CD4-positive, alpha-beta memory T cell (primary cell): ENCODE measurements at places on chromosomes 11 and 22. TPM values are rescaled to one million over a fixed set of nuclear protein-coding genes. Genes with fewer than 3 reads are reported as not detected.

Gene GAB4
- not detected for total RNA-seq

Gene GPHA2
- total RNA-seq: not detected

Gene LMO2
- total RNA-seq: 0.58 TPM

DNA sequence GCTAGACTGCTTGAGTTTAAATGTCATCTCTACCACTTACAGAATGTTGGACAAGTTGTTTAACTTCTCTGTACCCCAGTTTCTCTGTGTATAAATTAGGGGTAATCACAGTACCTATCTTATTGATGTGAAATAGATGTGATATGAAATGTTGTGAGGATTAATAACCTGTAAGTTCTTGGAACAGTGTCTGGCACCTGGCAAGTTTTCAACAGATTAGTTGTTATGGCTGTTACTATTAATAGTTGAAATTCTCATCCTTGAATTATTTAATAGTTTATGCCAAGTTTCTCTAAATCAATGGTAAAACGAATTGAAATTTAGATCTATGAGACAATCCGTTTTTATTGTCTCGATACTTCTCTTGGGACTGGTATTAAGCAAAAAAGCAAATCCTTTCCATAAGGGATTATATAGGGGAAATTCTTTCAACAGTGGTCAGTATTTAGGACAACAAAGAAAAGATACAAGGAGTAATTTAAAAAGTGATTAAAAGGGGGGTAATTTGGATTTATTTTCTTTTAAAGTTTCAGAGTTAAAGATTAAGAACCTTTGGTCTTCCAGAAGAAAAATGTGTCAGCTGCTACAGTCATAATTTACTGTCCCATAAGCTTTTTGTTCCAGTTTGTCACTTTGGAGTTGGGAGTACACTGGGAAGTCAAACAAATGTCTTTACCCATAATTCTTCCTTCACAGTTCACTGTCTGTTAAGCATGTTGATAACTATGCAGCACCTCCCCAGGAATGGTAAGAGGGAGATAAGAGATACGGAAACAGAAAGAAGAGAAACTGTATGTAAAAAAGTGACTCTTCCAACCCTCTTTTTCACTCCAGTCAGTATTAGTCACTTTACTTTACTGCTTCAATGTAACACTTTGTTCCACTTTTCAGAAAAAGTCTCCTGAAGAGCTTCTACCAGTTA lies 13.2 kb downstream of the PDE3B start:
- DNase-seq: no peak

DNA sequence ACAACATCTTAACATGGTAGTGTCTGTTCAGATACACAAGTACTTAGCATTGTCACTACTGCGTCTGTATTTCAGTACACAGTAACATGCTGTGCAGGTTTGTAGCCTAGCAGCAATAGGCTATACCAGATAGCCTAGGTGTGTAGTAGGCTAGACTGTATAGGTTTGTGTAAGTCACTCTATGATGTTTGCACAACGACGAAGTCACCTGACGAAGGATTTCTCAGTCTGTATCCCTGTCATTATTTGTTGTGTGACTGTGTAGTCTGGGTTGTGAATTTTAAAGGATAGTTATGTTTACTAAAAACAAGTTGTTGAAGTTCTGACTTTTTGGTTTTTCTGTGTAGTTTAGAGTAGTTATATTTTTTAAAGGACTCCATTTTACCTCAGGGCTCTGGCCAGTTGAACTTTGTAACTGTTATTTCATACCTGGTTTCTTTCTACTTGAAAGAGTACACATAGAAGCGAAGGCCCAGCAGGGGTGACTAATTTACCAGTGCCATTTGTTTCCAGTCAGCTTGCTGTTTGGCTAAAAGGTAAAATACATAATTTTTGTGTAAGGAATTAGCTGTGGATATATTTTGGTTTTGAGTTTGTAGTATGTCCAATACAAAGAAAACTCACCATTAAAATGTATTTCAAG lies 72.3 kb downstream of the PPP6R3 start:
- DNase-seq: no peak

DNA sequence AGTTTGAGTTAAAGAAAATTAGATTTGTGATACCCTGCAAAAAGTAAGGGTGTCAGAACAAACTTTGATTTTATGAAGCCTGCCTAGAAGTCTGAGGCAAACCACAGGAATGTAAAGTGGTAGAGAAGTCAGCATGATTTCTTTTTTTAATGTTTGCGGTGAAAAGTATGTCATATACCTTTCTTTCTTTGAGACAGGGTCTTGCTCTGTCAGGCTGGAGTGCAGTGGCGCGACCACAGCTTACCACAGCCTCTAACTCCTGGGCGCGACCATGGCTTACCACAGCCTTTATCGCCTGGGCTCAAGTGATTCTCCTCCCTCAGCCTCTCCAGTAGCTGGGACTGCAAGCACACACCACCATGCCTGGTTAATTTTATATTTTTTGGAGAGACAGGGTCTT lies 4.7 kb downstream of the API5 start:
- DNase-seq: no peak

DNA sequence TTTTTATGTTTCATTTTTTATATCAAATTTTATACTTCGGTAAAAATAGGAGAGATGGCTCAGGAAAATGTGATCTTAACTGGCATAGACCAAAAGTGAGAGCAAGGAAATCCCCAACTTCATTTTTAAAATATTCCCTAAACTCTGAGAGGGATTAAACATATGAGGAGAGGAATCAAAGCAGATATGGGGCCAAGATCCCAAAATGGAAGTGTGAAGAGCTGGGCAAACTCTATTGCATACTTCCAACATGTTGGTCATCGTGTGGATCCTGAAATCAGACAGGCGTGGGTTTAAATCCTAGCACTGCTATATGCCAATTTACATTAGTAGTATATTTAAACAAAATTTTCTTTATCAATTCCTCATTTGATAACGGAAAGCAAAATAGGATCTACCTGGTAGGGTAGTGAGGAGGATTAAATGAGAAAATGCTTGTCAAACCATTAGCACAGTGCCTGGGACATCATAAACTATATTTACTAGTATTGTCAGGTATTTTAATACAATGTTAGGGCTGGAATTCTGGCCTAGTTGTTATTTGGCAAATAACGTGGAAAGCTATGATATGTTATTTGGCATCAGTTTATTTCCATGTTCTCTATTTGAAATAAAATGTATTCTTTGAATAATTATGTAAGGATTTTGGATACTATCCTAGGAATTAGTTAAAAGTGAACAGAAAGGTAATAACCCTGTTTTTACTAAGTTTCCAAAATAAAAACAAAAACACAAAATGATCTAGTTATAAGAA lies 392.8 kb upstream of the CCDC90B start:
- no peak for DNase-seq
